ENCODE measurements at places on chromosomes 11 and 22.

DNA sequence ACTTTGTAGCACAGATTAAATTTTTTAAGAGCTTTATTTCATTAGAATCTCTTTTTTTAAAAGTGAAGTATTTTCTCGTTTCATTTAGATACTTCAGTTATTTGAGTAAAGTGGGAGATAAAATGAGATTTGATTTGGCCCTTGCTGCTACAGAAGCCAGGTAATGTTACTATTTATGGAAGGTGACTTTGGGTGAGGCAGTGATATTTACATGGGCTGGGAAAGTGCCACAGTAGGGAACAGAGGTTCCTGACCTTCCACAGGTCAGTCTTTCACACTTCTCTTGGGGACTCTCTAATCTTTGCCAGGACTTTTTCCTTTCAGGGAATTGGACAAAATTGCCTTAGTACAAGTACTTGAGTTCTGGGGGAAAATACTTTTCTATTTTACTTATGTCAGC lies 20.4 kb downstream of the CTR9 start:
- DNase-seq, result no peak

DNA sequence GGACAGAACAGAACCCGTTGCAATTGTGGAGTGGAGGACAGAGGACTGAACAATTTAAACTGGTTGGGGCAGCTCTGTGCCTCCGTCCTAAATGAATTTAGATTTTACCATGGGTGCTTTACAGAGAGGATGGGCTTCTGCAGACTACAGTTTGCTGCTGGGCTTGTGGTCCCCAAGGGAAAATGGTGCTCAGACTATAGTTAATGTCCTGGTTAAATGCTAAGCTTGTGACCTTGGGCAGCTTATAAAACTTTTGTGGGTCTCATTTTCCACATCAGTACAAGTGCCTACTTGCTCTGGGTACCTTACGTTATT lies 355.2 kb upstream of the NARS2 start:
- no peak for DNase-seq

GRCh38 chr11:61826930-61827570 lies 1.1 kb upstream of the FADS2 start:
- no peak for DNase-seq

DNA sequence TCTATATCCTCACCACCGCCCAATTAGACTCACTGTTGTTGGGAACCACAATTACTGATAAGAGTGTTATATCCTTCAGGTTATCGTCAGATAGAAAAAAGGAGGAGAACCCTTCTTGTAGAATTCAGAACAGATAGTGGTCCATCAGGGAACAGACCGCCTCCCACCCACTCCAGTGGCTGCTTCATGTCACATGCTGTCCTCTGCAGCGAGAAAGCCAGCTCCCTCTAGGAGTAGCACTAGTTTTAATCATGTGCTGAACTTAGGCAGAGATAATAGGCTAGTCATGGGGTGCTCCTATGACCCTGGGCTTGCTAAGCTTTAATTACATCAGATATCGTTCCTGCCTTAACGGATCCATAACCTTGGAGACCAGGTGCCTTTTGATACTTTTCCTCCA lies 51.5 kb upstream of the RAB1B start:
- no peak for DNase-seq

DNA sequence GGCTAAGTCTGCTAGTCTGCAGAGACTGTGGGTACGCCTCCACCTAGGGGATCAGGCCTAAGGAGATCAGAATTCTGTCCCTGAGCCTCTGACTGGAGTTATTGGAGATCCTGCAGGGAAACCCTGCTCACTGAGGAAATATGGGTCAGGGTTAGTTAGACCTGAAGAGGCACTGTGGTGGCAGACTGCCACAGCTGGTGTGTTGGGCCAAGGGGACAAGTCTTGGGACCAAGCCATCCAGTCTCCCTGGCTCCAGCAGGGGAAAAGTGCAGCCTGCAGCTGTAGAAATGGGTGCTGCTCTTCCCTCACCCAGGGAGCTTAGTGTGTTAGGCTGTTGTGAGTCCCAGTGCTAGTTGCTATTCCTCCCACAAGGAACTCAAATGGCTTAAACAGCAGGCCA lies 334.8 kb upstream of the LARGE1 start:
- DNase-seq, result no peak

DNA sequence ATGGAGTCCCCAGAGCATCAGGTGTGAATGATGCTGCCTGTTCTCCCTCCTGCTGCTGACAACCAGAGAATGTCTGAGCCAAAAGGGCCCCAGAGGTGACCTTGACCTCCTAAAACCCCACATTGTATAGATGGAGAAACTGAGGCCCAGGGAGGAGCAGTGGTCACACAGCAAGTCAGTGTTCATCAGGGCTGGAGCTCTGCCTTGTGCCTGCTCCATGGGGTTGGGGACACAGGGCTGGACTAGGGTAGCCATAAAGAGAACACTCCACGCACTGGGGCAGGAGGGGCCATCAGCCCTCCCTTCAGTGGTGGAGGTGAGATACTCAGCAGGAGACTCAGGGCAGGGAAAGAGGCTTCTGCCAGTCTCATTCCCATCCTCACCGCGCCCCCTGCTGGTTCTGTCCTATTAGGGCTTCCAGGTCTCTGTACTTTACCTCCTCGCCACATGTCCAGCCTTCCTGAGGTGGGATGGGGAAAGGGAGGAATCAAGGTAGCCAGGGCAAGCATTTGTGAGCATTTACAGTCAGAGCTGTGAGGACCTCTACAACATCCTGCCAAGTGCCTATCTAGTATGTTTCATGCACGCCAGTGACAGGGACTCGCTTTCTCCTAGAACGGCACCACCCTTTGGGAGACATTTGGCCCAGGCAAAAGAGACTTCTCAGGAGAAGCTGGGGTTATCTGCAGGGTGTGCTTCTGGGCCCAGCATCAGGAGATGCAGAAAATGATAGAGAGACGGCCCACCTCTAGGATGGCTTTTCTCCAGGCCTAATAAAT lies 43.2 kb downstream of the NEU3 start:
- DNase-seq, result no peak

DNA sequence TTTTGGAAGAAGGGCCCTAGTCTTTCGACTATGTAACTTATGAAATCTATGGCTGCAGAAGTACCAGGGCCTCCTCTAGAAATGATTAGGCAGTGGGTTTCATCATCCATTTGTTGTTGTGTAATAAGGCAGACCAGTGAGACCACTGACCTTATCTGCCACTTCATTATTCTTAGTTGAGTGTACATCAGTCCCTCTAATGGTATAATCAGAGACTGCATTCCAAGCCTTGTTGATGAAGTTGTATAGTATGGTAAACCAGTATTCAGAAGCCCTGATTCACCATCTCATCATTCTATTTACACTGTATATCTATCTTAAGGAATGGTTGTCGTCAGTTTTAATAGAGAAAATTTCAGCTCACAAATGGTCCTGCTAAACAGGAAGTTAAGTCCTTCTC lies 32.2 kb upstream of the GRIA4 start:
- no peak for DNase-seq

DNA sequence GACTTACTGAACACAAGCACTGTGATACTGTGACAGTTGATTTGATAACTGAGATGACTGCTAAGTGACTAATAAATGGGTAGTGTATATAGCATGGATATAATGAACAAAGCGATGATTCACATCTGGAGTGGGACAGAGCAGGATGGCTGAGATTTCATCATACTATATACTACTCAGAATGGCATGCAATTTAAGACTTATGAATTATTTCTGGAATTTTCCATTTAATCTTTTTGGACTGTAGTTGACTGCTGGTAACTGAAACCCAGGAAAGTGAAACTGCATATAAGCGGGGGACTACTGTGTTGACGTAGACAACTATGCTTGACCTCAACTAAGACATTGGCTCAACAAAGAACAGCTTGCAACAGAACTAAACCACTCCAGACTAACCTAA lies 20.0 kb upstream of the NUCB2 start:
- no peak for DNase-seq

DNA sequence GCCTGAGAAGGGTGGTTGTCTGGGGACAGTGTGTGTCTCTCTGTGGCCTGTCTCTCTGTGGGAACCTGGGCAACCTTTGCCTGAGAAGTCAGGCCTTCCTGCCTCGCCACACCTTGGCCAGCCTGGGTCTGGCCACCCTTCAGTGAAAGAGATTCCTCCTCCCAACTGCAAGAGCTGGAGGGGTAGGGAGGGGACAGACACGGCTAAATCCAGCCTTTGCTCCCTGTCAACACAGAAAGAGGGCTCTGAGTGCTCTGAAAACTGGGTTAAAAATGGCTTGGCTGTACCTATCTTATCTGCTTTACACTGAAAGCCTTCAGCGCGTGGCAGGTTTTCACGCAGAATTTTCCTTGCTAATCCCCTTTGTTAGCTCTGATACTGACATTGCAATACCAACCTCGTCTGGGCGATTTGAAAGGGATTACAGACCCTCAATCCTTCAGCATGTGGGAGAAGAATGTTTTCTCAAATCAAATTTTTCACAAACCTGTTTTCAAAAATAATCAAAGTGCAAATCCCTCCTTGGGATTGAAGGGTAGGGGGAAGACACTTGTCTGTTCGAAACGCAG lies 163.7 kb downstream of the DSCAML1 start:
- DNase-seq, result no peak

- no peak for DNase-seq
These were observed 146.4 kb downstream of the CHST1 start for GRCh38 chr11:45518833-45519535.

DNA sequence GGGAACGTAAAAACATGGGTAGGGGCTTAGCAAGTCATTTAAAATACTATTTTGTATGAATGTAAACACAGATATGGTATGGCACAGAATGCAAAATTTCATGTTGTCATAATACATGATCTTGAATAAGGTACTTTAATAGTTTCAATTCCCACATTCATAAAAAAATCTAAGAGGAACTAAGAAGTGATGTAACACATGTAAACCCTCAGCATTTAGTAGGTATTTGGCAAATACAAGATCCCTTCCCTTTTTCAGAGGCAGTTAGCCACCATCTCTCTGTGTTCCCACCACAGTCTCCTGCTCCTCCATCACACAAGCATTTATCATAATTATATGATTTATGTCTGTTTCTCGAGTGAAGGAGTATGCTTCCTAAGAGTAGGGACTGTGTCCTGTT lies 251.8 kb downstream of the TENM4 start:
- no peak for DNase-seq

- DNase-seq, result no peak
These were observed 3.8 kb downstream of the GTSE1 start for GRCh38 chr22:46300491-46300890.

DNA sequence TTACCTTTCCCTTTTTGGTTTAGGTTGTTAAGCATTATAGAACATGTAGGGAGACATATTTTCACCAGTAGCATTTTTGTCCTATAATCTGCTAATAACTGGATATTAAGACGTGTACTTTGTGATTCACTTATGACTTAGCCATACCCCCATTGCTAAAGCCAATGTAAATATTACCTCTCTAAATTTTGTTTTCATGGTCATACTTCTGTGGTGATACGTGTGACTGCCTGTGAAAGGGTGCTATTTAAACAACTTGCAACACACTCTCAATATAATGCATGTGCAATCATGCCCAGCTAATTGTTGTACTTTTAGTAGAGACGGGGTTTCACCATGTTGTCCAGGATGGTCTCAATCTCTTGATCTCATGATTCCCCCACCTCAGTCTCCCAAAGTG lies 36.2 kb upstream of the PAK1 start:
- DNase-seq, result no peak

DNA sequence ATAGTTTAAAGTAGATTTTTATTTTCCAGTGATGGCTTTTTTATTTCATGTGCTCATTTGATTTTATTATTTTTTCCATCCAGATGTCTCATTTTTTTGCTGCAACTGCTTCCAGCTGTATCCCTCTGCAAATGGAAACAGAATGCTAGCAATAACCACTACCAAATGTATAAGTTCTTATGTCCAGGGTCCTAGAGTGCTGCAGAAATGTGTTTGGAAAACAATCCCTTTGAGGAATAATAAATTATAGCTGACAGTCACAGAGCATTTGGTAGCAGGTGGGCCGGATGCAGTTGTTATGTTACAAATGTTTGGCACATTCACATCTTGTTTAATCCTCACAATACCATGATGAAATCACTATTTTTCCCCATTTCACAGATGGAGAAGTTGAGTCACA lies 300.7 kb upstream of the PDGFD start:
- DNase-seq, result no peak

- no peak for DNase-seq
These were observed 22.6 kb downstream of the DBX1 start for GRCh38 chr11:20137637-20138036.

GRCh38 chr11:36316049-36316448 lies 20.0 kb downstream of the PRR5L start:
- DNase-seq, result no peak

DNA sequence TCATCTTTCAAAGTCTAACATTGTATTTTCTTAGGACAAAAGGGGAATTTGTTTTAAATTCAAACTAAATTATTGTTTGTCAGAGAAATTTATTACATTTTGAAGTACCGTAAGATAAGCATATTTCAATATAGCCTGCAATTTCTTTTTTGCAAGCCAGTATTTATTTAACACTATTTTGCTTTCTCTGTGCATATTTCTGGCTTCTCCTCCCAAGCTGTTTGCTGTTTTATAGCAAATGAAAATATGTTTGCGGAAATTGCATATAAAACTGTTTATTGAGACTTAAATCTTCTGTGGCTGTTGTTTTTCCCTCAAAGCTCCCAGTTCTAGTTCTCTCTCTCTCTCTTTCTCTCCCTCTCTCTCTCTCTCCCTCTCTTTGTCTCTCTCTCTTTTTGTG lies 866.8 kb downstream of the FAM181B start:
- no peak for DNase-seq

GRCh38 chr11:123700772-123701171 lies 40.7 kb downstream of the ZNF202 start:
- DNase-seq, result no peak

DNA sequence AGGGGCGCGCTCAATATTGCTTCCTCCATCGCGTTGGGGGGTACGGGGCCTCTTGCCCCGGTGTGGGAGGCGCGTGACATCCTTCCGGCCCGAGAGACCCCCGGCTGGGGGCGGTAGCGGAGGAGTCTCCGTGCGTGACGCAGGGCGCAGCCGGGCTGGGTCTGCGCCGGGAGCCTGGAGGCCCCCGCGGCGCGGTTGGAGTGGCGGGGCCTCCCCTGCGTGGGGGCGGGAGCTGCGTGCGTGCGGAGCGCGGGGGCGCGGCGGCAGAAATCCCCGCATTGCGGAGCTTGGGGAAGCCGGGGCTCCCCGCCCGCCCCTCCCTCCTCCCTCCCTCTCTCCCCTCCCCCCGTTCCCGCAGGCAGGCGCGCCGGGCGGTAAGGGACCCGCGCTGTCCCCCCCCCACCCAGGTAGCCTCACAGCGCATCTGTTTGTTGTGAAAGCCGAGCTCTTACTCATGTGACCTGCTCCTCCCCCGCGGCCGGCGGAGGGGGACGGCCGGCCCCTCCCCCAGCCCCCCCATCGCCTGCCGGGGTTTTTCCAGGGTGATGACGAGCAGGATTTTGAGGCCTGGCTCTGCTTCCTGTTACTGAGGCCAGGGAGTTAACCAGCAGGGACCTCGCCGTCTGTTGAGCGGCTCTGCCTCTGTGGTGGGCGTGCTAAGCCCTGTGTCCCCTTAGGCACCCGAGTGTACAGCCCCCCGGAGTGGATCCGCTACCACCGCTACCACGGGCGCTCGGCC lies 1.6 kb downstream of the PIM3 start:
- no peak for DNase-seq
